ENCODE measurements at places on chromosomes 3 and 15.
A peak's percentile ranks its signal among the peaks of the same experiment; 100 is the strongest.

- peak; percentile 25 for DNase-seq
Observed at GRCh38 chr15:86021281-86022264, 58.1 kb upstream of the AGBL1 start.

- DNase-seq: peak; percentile 6
Observed at GRCh38 chr3:40680685-40681657, 156.2 kb downstream of the ZNF621 start.

DNA sequence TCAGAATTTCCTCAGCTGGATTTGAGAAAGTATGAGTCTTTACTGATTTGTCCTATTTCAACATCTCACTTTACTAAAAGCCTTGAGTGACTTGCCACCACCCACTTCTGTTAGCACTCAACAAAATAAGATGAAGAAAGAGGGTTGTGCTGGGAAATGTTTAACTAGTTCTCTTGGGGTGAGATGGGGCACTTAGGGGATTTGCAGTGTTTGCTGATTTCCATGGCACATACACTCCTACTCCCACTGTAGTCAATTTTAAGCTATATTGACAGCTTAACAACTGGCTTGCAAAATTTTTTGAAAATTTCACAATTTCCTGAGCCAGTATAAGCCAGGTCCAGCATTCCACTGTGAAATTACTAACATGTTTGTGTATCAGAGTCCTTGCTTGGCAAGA, 463.1 kb upstream of the ARHGEF26 start:
- no peak for DNase-seq

DNA sequence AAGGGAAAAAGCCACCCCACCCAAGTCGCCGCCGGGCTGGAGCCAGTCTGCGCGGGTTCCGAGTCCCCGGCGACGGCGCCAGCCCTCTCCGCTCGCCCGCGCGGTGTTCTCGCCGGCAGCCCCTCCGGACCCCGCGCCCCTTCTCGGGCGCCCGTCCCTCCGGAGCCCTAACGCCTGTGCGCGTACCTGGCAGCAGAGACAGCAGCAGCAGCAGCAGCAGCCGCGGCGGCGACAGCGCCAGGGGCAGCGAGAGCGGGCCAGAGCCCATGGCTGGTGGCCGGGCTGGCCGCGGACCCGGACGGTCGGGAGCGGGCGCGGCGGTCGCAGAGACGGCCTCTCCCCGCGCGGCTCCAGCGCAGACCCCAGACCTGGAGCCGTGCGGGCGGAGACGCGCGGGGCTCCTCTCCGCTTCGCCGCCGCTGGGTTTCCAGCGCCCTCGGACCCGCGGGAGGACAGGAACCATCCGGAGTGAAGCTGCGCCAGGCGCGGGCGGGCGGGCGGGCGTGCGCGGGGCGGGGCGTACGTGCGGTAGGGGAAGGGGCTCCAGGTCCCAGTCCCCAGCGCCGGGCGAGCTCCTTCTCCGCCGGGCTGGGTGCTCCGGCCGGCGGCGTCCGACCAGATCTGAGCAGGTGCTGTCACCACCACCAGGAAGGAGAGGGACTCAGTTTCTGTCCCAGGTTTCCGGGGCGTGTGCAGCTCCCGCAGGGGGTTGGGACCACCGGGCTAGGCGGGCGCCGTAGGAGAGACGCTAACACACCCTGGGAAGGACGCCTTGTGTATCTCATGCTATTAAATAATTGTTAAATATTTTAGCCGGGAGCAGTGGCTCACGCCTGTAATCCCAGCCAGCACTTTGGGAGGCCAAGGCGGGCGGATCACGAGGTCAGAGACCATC, at the start of gene CHRNA3:
Gene CHRNA3, minus strand, starts transcription at position 470 of the 895 bp plus-strand sequence. Its CDS starts 202 bp downstream, at position 268.
- DNase-seq: no peak

GRCh38 chr3:70392227-70392626, 79.8 kb upstream of the MDFIC2 start:
- no peak for DNase-seq

GRCh38 chr3:148631124-148631903, 66.4 kb upstream of the AGTR1 start:
- DNase-seq: no peak

GRCh38 chr3:12963922-12964701, 109.1 kb downstream of the IQSEC1 start:
- no peak for DNase-seq

Measured in foreskin keratinocyte (primary cell).